ENCODE measurements at places on chromosomes 7 and 10. TPM values are rescaled to one million over a fixed set of nuclear protein-coding genes. Genes with fewer than 3 reads are reported as not detected.

The TMEM139 gene
- total RNA-seq: 1.1 TPM

The LLCFC1 gene
- total RNA-seq: not detected

The COMMD3 gene
- 25.2 TPM for total RNA-seq

The ZNF487 gene
- total RNA-seq: 3.2 TPM

The ANXA8L1 gene
- not detected for total RNA-seq

The ALOX5 gene
- total RNA-seq: 15.9 TPM

DNA sequence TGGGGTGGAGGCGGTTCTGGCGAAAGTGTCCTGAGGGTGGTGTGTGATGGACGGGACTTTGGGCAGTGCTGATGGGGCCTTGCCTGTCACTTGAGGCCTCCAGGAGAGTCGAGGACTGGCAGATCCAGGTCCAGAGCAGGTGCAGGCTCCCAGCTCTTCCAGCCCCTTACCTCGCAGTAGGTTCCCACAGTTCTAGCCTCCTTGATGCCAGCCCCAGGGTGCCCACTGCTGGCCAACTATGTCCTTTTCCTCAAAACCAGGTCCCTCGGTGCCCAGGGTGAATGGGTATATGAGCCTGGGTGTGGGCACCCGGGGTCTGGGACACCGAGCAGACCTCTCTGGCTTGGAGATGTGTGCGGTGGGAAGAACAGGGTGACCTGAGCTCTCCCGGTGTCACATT lies 8.3 kb downstream of the FAM20C start:
- H3K36me3 ChIP-seq: no peaks in the 10 kb centered on the region
- no peak overlapping the region for H3K27ac ChIP-seq
- no peaks in the 10 kb centered on the region for H3K27me3 ChIP-seq
- H3K4me3 ChIP-seq: no peak overlapping the region
- DNase-seq: no peak

- no peaks in the 10 kb centered on the region for H3K27me3 ChIP-seq
- H3K36me3 ChIP-seq: no peaks in the 10 kb centered on the region
- peaks cover 2% of the 10 kb centered on the region for H3K4me1 ChIP-seq
- no peak overlapping the region for H3K27ac ChIP-seq
- no peak for DNase-seq
- H3K4me3 ChIP-seq: no peak overlapping the region
Observed at GRCh38 chr10:91761721-91762120, 36.5 kb upstream of the TNKS2 start.

- no peak overlapping the region for H3K27ac ChIP-seq
- no peak for DNase-seq
- H3K27me3 ChIP-seq: no peaks in the 10 kb centered on the region
- H3K36me3 ChIP-seq: peaks cover 48% of the 10 kb centered on the region
- H3K4me1 ChIP-seq: peaks cover 27% of the 10 kb centered on the region
Observed at GRCh38 chr7:5646846-5647245, 134.6 kb downstream of the RNF216 start.

DNA sequence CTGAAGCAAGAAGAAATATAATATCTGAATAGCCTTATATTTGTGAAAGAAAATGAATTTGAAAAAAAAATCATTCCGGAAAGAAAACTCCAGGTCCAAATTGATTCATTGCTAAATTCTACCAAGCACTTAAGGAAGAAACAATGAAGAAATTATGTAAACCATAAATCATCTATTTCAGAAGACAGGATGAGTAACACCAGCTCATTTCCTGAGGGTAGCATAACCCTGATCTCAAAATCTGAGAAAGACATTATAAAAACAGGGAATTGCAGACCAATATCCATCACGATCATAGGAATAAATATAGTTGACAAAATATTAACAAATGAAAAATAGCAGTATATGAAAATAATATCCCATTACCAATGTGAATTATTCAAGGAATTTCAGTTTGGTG lies 70.1 kb upstream of the RAB18 start:
- no peaks in the 10 kb centered on the region for H3K4me1 ChIP-seq
- no peaks in the 10 kb centered on the region for H3K36me3 ChIP-seq
- H3K27me3 ChIP-seq: no peaks in the 10 kb centered on the region
- no peak overlapping the region for H3K4me3 ChIP-seq

- H3K27ac ChIP-seq: no peak overlapping the region
- no peaks in the 10 kb centered on the region for H3K4me1 ChIP-seq
- no peak for DNase-seq
- no peaks in the 10 kb centered on the region for H3K36me3 ChIP-seq
- peaks cover 36% of the 10 kb centered on the region for H3K27me3 ChIP-seq
Observed at GRCh38 chr10:118969014-118969413, 60.5 kb upstream of the NANOS1 start.

- H3K4me1 ChIP-seq: peaks cover 36% of the 10 kb centered on the region
- peak overlapping the region; percentile 81 for H3K27ac ChIP-seq
- H3K27me3 ChIP-seq: no peaks in the 10 kb centered on the region
- peak overlapping the region; percentile 95 for H3K4me3 ChIP-seq
Observed at GRCh38 chr7:44489955-44490350, 505 bp downstream of the NUDCD3 start.

- no peak overlapping the region for H3K4me3 ChIP-seq
- DNase-seq: no peak
- H3K4me1 ChIP-seq: peaks cover 4% of the 10 kb centered on the region
- no peak overlapping the region for H3K27ac ChIP-seq
- H3K27me3 ChIP-seq: no peaks in the 10 kb centered on the region
Observed at GRCh38 chr10:12727832-12728215, 273.7 kb downstream of the CCDC3 start.

DNA sequence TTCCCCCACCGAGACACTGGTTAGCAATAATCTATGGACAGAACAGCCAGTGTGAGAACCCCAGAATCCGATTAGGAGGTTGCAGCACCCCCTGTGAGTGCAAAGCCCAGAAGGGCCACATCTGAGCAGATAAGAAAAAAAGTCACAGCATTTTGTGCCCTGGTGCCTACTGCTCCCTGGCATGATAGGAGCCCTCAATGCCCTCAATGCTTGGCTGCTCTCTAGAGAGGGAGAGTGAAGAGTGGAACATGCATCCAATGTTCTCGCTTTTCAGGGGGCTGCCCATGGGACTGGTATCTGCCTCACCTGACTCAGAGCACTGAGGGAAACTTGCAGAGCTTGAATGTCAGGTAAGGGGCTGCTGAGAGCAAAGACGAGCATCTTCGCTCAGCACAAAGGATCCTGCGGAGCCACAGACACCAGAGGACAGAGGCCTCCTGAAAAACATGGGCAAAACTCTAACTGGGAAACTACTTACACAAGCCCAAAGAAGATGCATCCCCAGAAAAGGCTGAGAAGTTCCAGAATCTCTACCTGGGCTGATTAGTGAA lies 98.0 kb upstream of the FAM20C start:
- DNase-seq: no peak
- peaks cover 5% of the 10 kb centered on the region for H3K4me1 ChIP-seq
- no peak overlapping the region for H3K4me3 ChIP-seq
- no peak overlapping the region for H3K27ac ChIP-seq

GRCh38 chr10:9260690-9261089 lies 1206.2 kb downstream of the GATA3 start:
- no peaks in the 10 kb centered on the region for H3K4me1 ChIP-seq
- H3K4me3 ChIP-seq: no peak overlapping the region
- DNase-seq: no peak
- H3K36me3 ChIP-seq: no peaks in the 10 kb centered on the region
- no peaks in the 10 kb centered on the region for H3K27me3 ChIP-seq

- DNase-seq: no peak
- H3K4me1 ChIP-seq: no peaks in the 10 kb centered on the region
- no peaks in the 10 kb centered on the region for H3K27me3 ChIP-seq
- no peak overlapping the region for H3K27ac ChIP-seq
Observed at GRCh38 chr10:22444219-22444788, 99.0 kb downstream of the SPAG6 start.

DNA sequence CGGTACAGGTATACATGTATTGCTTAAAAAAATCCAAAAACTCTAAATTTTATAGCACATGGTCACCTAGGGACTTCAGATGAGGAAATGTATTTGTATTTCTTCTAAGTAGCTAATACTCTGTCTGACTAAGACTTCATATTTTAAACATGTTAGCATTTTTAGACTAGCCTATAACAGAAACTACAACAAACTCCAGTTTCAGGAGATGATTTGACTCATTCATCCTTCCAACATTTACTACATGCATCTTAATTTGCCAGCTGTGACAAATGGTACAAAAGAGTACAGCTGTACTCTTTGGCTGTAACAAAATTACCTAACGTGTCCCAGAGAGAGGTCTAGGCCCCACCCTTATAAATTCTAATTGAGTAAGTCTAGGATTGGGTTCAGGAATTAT lies 22.2 kb downstream of the TMEM209 start:
- H3K4me1 ChIP-seq: no peaks in the 10 kb centered on the region
- H3K4me3 ChIP-seq: no peak overlapping the region
- DNase-seq: no peak

GRCh38 chr7:114973147-114973546 lies 51.3 kb downstream of the MDFIC start:
- H3K4me1 ChIP-seq: peaks cover 8% of the 10 kb centered on the region
- no peak overlapping the region for H3K27ac ChIP-seq
- H3K27me3 ChIP-seq: no peaks in the 10 kb centered on the region
- H3K4me3 ChIP-seq: no peak overlapping the region

DNA sequence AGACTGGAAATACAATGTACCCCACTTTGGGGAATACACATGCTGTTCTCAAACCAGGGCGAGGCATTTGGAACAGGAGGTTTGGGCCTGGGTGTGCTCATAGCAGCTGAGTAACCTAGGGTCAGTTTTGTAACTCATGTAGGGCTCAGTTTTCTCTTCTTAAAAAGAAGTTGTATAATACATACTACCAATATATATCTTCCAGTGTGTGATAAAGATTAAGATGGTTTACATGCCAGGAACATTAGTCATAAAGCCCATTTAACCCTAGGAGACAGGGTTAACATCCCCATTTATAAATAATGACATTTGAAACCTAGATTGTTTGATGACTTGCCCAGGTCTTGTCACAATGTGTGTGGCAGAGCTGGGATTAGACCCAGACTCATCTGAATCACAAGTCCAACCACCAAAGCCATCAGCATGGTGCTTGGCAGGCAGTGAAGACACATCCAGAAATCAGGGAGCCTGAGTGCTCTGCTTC lies 6.0 kb downstream of the AKR1B10 start:
- no peak for DNase-seq
- no peak overlapping the region for H3K4me3 ChIP-seq
- H3K27ac ChIP-seq: no peak overlapping the region
- peaks cover 2% of the 10 kb centered on the region for H3K27me3 ChIP-seq
- no peaks in the 10 kb centered on the region for H3K36me3 ChIP-seq

DNA sequence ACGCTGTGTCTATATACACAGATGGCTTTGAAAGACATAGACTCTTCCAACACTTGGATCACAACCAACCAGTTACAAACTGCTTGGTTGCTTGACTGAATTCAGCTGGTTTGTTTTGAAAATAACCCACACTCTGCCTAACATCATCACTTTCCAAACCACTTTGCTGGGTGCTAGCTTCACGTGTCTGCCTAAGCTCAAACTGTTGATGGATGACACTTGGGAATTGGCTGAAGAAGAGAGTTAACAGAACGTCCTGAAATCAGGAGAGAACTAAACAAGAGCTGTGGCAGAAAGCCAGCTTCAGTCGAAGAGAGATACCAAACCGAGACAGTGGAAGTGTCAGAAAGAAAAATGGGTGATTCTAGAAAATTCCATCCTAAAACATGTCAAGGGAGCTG lies 420.8 kb upstream of the AUTS2 start:
- H3K36me3 ChIP-seq: no peaks in the 10 kb centered on the region
- peaks cover 4% of the 10 kb centered on the region for H3K4me1 ChIP-seq

DNA sequence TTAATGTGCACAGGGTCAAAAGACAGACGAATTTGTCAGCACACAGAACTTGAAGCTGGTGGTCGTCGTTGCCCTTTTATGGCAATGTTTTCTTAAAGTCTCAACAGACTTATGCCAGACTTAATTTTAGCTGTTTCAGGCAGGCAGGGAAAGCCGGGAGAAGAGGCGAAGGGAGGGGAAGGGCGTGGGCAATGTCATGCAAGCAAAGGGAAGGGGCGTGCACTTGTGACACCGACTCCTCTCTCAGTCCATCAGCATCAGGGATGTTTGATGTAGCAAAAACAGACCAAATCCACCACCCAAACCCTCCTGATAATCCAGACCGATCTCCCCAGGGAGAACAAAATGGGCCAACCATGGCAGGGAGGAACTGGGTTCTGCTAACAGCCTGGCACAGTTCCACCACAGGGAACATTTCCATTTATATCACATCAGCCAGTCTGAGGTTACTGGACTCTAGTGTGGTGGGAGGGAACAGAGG lies 118.1 kb upstream of the RHEB start:
- no peak overlapping the region for H3K27ac ChIP-seq
- no peaks in the 10 kb centered on the region for H3K36me3 ChIP-seq
- H3K27me3 ChIP-seq: no peaks in the 10 kb centered on the region
- H3K4me1 ChIP-seq: no peaks in the 10 kb centered on the region

- H3K4me1 ChIP-seq: no peaks in the 10 kb centered on the region
- no peak for DNase-seq
- H3K36me3 ChIP-seq: no peaks in the 10 kb centered on the region
- H3K27ac ChIP-seq: no peak overlapping the region
- no peak overlapping the region for H3K4me3 ChIP-seq
- no peaks in the 10 kb centered on the region for H3K27me3 ChIP-seq
Observed at GRCh38 chr7:133910761-133911160, 216.4 kb upstream of the LRGUK start.

GRCh38 chr7:141132671-141133070 lies 58.8 kb downstream of the TMEM178B start:
- H3K27me3 ChIP-seq: no peaks in the 10 kb centered on the region
- no peak for DNase-seq
- H3K4me3 ChIP-seq: no peak overlapping the region
- no peak overlapping the region for H3K27ac ChIP-seq

GRCh38 chr7:155412416-155413253 lies 45.3 kb upstream of the EN2 start:
- H3K4me1 ChIP-seq: peaks cover 6% of the 10 kb centered on the region
- no peak overlapping the region for H3K27ac ChIP-seq
- H3K4me3 ChIP-seq: no peak overlapping the region

DNA sequence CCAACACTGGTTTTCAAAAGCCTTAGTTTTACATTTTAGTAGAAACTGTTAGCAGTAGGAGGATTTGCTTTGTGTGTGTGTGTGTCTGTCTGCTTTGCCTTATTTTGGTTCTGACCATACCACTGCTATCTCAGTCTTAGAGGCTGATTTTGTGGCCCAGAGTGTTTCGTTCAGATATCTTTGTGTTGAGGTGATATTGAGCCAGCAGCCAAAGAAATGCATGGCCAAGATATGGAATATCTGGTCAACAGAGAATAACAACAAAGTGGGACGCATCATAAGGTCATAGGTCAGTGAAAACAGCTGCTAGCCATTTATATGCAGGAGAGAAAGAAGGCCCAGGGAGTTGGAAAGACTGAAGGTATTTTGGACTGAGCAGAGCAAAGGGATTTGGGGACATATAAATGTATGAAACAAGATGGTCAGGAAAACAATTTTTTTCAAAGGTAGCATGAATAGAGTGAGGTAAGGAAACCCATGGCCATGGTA lies 47.7 kb downstream of the KIAA1217 start:
- no peaks in the 10 kb centered on the region for H3K27me3 ChIP-seq
- H3K4me1 ChIP-seq: no peaks in the 10 kb centered on the region
- DNase-seq: no peak
- H3K4me3 ChIP-seq: no peak overlapping the region
- no peak overlapping the region for H3K27ac ChIP-seq

Measured in T-cell (primary cell).